Upper lobe of right lung (tissue), 1 donor: ENCODE measurements at places on chromosomes 5 and 9. TPM values are rescaled to one million over a fixed set of nuclear protein-coding genes. Genes with fewer than 3 reads are reported as not detected.

DNA sequence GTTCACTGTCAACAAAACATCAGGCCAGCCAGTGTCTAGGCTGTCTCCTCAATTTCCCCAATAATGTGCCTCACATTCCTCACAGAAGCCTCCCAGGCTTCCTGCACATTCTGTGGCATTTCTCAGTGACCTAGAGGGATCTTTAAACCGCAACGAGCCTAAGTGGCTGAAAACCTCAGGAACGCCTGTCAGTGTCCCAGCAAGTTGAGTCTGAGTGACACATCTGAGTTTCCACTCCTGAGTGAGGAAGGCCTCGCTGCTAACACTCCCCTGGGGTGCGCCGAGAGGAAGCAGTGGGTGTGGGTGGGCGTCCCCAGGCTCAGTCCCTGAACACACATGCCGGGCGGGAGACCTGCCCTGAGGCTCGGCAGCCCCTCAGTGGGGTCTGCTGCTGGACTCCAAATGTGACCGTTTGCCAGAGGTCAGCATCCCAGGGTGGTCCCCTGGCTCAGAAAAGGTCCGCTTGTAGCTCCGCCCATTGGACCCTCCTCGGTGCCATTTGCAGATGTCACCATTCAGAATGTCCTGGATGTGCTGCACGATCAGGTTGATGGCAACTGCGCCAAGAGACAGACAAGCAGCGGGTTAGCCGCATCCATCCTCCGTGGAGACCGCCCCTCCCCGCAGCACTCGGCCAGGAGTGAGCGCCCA lies 6.3 kb downstream of the UCK1 start:
- DNase-seq = no peak

GRCh38 chr5:108753877-108754276 lies 6.2 kb downstream of the FER start:
- DNase-seq = no peak

GRCh38 chr5:15601274-15601673 lies 101.3 kb downstream of the FBXL7 start:
- DNase-seq = no peak

STPG3 gene
- not detected for total RNA-seq

DNA sequence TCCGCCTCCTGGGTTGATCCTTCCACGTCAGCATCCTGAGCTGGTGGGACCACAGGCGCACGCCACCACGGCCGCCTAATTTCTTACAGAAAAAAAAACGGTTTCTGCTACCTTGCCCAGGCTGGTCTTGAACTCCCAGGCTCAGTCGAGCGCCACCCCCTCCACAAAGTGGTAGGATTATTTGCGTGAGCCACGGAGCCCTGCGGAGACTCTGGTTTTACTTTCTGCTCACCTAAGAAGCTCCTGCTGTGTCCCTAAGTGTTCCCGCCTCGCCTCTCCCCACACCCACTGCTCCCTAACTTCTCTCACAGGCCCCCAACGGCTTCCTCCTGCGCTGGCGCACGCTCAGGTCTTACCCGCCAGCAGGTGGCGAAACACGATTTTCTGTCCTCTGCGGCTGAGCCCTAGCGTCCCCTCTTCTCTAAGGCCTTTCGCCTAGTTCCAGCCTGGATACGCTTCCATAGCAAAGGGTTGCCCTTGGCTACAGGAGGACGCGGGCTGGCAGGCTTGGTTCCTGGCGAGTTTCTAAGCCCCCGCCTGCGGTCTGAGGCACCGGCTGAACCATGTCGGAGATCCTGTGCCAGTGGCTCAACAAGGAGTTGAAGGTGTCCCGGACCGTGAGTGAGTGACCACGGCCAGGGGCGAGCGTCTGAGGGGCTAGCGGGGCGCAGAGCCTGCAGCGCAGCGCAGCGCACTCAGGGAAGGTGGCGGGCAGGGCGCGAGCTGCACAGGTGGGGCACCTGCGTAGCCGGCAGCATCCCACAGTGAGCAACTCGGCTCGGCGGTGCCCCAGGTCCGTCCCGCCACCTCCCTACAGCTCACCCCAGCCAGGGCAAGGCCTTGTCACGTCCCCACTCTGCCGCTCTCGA lies at the start of gene SPEF2:
TSS of gene SPEF2 (plus strand) at position 429 of the 869 bp plus-strand sequence. CDS start at position 564, 135 bp downstream.
- DNase-seq = peak; percentile 89

SNAPC3 gene
- 31.3 TPM for total RNA-seq

- DNase-seq = no peak
Observed at GRCh38 chr5:181224390-181225229, 1.5 kb downstream of the TRIM41 start.

SLC23A1 gene
- not detected for total RNA-seq

DNA sequence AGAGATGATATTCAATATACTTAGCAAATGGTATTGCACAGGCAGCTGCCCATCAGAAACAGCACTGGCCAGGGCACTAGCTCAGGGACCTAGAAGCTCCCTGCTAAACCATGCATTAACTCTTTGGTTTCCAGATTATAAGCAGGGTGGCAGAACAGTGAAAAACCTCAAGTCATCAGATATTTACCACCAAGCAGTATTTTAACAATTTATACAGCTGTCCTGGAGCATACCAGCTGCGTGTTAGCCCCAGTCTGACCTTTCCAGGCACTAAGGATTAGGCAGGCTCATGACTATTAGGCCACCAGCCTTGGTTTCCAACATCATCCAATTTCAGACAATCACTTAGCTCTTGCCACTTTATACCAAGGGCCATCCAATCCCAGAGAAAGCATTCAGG lies 326.5 kb downstream of the CAAP1 start:
- DNase-seq = no peak

DNA sequence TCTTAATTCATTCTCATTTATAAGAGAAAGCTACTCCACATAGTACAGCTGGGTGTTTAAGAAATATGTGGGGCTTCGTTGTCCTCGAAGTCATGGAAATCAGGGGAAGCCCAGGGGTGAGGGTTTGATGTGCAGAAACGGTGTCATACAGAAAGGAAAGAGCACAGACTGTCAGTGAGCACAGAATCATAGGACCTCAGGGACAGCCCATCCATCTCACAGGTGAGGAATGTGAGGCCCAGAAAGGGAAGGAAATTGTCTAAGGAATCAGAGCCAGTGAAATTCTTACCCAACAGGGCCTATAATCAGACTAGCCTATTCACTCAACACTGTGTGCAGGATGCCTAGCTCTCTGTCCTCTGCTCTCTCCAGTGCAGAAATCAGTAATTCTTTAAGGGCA lies 535.6 kb downstream of the SPOCK1 start:
- DNase-seq = no peak

PRDM9 gene
- total RNA-seq = not detected

DNA sequence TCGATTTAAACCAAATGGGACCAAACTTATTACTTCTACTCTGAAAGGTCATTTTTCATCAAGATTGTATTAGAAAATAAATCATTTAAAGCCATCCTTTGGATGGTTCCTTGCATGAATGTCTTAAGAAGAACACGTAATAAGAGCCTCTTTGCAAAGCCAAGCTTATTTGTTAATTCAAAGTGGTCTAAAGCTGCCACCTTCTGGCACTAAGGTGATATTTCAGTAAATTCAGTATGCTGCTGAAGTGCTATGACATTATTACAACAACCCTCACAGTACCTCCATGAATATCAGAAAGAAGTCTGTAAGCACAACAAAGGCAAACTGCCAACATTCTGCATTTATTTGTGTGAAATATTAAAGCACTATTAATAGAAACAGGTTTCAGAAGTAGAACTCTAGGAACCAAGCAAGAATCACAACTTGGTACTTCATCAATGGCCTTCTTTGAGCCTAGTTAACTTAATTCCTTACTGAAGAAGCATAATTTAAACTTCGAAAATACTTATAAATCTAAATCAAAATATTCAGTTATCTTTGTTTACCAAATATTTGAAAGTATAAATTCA lies 53.1 kb upstream of the TYRP1 start:
- no peak for DNase-seq

- no peak for DNase-seq
Observed at GRCh38 chr9:110975969-110976368, 62.3 kb downstream of the LPAR1 start.

DNA sequence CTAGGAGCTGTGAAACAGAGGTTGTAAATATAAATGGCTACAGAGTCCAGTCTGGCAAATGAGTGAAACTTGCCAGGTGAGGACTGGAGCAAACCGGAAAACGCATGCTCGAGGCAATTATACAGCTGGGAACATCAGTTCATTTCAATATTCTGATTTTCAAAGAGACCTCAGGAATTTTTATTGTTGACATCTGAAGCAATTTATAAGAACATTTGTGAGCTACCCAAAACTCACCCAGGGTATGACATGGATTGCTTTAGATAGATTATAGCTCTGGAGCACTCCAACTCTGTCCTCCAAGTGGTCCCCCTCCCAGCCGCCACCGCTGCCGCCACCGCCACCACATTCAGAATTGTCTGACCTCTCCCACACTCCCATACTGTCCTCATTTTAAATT lies 84.6 kb upstream of the GRAMD2B start:
- DNase-seq = no peak
